ENCODE measurements at places on chromosomes 4 and X. TPM values are rescaled to one million over a fixed set of nuclear protein-coding genes. Genes with fewer than 3 reads are reported as not detected.
A peak's percentile ranks its signal among the peaks of the same experiment; 100 is the strongest.

- no peak for DNase-seq
Observed at GRCh38 chr4:113404841-113405240, 355.4 kb downstream of the ANK2 start.

DNA sequence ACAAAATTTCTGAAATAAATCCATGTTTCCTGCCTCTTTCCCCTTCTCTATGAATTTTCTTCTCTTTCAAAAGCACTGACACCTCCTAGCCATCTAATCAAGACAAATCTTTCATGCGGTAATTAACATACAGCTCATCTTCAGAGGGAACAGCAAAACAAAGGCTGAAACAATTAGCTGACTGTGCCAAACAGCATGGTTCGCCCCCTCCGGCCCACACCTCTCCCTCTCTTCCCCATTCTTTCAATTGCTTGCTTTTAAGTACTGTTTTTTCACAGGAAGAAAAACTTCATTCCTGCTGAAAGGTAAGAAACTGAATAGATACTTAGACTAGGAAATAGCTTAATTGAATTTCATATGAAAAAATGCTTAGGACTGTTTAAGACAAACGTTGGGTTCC is 291.1 kb upstream of the NOCT start:
- peak; percentile 53 for DNase-seq

- no peak for DNase-seq
Observed at GRCh38 chrX:88378406-88378805, 368.6 kb upstream of the CPXCR1 start.

- no peak for DNase-seq
Observed at GRCh38 chr4:75745161-75745560, 20.8 kb downstream of the USO1 start.

DNA sequence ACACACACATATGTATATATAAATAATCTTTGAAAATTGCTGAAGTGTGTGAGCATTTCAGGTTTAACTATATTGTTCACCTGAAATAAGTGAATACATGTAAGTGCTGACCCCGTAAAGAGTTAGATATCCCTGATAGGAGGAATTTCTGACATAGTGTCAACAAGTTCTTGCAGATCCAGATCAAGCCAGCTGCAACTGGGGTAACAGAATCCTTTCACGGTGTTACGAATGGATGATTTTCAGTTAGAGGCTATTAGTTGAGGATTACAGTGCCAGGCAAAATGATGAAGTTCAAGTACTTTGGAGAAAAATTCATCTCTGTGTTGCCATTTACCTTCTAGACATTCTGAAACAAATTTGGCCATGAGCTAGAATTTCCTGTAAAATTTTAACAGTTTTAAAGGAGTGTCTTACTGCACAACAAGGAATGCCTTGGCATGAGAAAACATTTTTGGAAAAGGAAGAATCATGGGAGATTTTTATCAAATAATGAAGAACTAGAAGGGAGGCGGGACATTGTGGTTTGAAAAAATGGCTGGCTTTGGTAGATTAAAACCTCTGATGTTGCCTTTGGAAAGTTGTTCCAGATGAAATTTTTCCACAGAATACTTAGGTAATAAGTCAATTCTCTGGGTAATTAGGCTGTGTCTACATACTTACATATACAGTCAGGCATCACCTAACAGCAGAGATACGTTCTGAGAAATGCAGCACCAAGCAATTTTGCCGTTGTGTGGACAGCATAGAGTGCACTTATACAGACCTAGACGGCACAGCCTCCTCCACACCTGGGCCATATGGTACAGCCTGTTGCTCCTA is 84.4 kb upstream of the FAT1 start:
- no peak for DNase-seq

- no peak for DNase-seq
Observed at GRCh38 chrX:97882306-97882705, 998.6 kb downstream of the RPA4 start.

GRCh38 chr4:24578364-24578763 is 6.0 kb downstream of the DHX15 start:
- DNase-seq, result no peak

- DNase-seq, result no peak
Observed at GRCh38 chr4:752196-752861, 46.7 kb downstream of the PCGF3 start.

- DNase-seq, result peak; percentile 55
Observed at GRCh38 chr4:138576684-138577083, 334.5 kb upstream of the SLC7A11 start.

Gene ASMT
- total RNA-seq, result not detected

Gene NXF2B
- 1.3 TPM for total RNA-seq
